NCI-H460 (cell line): ENCODE measurements at places on chromosomes 1 and 21.

- DNase-seq: no peak
These were observed 133.3 kb upstream of the GPR52 start for GRCh38 chr1:174314433-174314832.

DNA sequence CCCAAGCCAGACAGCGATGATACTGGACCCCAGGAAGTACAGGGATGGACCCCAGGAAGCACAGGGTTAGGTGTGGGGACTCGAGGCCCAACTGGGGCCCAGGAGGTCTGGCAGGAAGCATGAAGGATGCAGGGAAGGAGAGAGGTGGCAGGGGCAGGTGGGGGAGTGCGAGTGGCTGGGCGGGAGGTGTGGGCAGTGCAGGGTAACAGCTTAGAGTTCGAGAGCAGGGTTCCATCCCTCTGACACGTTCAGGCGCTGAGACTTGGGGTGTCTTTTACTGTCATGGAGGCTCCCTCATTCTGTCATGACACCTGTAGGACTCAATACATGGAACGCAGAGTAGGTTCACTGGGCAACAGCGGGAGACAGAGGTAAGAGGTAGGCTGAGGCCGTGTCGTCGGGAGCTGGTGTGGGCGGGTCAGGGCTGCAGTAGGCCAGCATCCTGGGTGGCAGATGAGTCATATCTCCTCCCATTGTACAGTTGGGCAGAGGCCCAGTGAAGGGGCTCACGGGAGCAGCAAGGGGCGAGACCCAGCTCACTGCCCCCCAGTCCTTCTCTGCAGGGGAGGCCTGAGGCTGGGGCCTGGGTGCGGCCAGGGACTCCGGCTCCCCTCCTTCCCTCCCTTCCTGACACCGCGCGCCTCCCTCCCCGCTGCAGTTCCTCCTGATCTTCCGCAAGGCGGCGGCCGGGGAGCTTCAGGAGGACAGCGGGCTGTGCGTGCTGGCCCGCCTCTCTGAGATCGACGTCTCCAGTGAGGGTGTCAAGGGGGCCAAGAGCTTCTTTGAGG, 11.6 kb upstream of the CTRC start:
- peak; percentile 67 for DNase-seq

DNA sequence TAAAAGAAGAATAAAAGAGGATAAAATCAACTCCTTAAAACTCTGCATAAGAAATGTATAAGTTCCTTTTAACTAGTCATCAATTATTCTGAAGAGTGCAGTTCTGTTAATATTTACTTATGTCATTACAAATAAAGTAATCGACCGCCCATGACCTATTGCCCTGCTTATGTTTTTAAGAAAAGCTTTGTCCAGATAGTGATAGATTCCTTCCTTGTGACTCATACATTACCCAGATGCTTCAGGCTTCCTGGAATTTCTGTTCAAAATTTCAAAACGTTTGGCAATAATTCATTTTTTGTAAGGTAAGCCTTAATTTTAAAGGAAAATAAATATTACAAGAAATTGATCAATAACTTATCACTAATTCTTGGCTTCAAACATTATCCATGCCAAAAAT, 918.2 kb upstream of the ADGRL2 start:
- peak; percentile 54 for DNase-seq

GRCh38 chr1:6646499-6647148, 22.0 kb downstream of the THAP3 start:
- peak; percentile 18 for DNase-seq

GRCh38 chr1:2559509-2560298, 3.5 kb downstream of the TNFRSF14 start:
- no peak for DNase-seq

DNA sequence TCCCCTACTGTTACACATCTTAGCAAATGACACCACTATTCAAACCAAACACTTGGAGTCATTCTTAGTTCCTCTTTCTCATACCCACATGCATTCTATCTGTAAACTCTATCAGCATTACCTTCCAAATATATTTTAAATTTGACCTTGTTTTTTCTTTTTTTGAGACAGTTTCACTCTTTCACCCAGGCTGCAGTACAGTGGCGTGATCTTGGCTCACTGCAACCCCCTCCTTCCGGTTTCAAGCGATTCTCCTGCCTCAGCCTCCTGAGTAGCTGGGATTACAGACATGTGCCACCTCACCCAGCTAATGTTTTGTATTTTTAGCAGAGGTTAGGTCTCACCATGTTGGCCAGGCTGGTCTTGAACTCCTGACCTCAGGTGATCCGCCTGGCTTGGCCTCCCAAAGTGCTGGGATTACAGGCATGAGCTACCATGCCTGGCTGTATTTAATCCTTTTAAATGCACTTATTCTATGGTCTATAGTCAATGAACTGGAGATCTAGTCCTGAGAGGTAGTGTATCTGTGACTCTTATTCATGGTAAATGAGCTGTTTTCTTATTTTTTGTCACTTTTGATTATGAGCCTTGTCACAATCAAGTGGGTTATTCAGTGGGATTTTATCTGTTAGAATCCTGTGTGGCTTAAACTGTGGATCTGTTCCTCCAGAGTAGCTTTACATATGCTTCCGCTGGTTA, 73.1 kb downstream of the GATAD2B start:
- no peak for DNase-seq

GRCh38 chr1:117754061-117754969, 148.5 kb downstream of the TENT5C start:
- peak; percentile 53 for DNase-seq

GRCh38 chr1:53249706-53250105, 11.4 kb upstream of the MAGOH start:
- no peak for DNase-seq

DNA sequence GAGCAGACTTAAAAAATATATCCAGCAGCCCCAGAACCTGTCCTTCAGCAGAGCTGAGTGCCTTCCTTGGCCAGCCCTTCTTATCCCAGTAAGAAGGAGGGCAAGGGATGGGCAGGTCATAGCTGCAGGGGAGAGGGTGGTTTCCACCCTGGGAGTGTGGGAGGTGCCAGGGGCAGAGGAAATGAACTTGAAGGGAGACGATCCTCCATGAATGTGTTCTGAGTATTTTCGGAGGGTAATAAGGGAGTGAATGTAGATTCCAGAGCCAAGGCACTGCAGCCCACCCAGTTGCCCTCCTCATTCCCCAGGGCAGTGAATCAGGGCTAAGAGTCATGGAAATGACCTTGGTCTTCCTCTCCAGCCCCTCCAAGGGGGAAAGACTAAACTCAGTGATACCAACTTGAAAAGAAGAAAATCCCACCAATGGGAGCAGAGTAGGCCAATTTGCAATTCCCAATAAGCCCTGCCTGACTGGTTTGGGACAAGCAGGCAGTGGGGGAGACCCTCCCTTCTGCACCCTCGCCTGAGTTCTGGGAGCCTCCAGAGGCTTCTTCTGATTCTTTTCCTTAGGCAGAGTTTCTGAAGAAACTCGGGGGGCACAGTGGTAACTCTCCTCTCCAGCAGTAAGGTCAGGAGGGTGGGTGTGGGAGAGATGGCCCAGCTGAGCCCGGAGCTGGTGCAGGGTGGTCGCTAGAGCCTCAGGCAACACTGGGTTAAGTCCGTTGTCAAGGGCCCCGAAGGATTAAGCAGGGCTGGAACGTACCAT, 4.2 kb downstream of the MYOG start:
- DNase-seq: no peak

DNA sequence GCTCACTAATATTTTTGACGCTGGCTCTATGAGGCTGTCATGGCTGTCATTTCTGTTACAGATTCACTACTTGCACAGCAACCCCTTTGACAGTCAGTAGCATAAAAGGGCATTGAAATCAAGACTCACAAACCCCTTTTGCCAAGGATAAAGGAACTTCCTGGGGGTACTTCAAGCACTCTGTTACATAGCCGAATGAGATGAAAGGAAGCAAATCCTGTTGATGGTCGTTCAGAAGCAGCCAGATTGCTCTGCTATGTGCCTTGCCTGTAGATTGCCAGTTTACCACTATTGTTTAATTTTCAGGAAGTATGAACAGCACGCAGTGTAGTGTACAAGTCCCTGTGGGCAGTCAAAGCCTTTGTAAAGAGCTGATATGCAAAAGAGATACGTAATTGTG, 296.2 kb downstream of the LRRIQ3 start:
- no peak for DNase-seq

DNA sequence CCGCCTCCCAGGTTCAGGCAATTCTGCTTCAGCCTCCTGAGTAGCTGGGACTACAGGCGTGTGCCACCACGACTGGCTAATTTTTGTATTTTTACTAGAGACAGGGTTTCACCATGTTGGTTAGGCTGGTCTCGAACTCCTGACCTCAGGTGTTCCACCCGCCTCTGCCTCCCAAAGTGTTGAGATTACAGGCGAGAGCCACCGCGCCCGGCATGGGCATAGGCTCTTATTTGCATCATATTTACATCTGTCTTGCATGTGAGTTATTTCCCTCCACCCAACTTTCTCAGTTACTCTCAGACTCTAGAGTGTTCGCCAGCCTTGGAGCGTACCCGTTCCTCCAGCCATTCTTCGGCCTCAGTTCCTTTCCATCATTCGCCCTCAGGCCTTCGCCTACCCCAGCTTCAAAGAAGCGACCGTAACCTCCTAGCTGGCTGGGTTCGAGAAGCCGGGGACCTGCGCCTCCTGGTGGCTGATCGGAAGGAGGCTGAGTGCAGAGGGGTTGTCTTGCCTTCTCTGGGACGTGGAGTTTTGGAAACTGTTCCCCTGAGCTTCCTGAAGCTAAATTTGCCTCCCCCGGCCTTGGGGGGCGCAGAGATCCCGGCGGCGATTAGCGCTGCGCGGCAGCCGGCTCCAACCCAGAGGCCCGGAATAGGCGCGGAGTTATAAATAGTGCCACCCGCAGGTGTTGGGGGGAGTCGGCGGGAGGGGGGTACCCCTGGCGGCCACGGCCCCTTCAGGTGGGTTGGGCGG, 3.6 kb upstream of the ZBTB7B start:
- peak; percentile 77 for DNase-seq

GRCh38 chr1:67194209-67194863, 28.1 kb downstream of the IL23R start:
- DNase-seq: no peak

DNA sequence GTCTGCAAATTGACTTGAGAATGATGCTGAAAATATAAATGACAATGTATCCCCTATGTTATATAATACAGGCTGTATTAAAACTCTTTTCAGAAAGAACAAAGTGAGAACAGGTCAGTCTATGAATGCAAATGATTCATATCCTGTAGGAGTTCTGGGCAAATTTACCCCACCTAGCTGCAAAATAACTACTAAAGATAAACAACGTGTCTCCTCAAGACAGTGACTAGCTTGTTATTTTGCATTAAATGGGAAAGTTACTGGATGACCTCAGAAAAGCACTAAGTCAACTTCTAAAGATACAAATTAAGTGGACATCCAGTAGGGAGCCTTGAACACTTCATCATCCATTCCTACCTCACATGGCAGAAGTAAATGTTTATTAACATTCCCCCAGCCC, 11.1 kb downstream of the RNF19B start:
- DNase-seq: no peak

- DNase-seq: no peak
These were observed 9.9 kb downstream of the TGFBR3 start for GRCh38 chr1:91876040-91876470.

DNA sequence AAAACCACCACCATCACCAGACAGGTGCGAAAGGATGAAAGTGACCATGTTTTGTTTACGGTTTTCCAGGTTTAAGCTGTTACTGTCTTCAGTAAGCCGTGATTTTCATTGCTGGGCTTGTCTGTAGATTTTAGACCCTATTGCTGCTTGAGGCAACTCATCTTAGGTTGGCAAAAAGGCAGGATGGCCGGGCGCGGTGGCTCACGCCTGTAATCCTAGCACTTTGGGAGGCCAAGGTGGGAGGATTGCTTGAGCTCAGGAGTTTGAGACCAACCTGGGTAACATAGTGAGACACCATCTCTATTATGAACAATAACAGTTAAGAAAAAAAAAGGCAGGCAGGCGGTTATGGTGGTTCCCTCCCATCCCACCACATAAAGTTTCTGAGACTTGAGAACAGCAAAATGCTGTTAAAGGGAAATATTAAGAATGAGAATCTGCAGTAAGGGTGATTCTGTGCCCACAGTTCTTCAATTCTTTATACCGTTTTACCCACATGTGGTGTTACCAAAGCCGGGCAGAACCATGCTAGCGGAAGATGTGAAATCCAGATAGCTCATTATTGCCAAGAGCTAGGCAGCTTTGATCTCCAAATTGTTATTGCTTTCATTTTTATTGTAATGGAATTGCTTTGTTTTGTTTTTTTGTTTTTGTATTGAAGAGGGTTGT, 34.5 kb upstream of the TDRD10 start:
- no peak for DNase-seq

GRCh38 chr1:31062867-31063380, 2.6 kb downstream of the PUM1 start:
- no peak for DNase-seq

GRCh38 chr21:30541764-30542163, at the start of gene KRTAP19-6:
Gene KRTAP19-6, minus strand, starts transcription at chr21:30541864. Its CDS starts 31 bp downstream, at chr21:30541833.
- no peak for DNase-seq

- peak; percentile 3 for DNase-seq
These were observed 83.6 kb upstream of the SLC25A33 start for GRCh38 chr1:9455487-9456234.

DNA sequence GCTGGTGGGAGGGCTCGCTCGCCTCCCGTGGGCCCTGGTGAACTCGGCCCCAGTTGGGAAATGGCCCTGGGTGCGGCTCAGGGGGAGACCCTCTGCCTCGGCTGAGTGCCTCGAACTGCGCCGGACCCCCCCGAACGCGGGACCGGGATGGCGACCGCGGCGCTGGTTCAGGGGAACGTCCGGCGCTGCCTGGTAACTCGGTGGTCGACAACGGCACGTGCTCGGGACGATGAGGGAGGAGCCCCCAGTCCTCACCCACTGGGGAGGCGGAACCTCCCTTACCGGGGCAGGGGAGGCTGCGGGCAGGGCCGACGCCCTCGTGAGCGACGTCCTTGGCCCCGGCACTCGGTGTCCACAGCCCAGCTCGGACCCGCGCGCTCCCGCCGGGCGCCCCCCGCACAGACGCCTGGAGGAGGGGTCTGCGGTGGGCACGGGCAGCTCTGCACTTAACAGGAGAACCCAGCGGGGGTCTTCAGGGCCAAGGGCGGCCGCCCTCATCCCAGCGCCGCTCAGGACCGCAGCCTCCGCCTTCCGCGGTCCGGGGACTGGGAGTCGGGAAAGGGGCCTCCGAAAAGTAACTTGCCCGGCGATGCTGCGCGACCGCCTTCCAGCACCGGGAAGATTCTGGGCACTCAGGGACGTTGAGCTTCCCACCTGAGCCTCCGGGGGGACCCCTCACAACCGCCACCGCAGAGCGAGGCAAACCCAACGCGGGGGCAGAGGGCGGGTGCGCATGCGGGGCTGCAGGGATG, 1.7 kb downstream of the HES4 start:
- DNase-seq: no peak
